ENCODE measurements at places on chromosomes 16 and 17.

- DNase-seq: no peak
Measured at GRCh38 chr17:82838386-82839063, 1.3 kb downstream of the ZNF750 start.

GRCh38 chr16:72300892-72301291, 128.9 kb upstream of the PMFBP1 start:
- DNase-seq: no peak

DNA sequence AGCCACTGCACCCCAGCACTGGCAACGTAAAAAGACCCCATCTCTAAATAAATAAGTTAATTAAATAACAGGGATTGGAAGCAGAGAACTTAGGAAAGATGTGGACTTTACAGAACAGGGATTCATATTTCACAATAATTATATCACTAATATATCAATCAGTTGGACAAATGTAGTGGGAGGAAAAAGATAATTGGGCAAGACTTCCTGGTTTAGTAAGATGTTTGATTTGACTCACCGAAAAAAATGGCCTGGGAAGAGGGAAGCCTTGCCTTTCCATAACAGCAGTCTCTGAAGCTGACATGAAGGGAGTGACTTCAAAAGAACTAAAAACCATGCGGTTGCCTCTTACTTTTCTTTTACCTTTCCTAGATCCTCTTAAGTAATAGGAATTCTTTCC, 15.2 kb upstream of the C17orf78 start:
- DNase-seq: no peak

DNA sequence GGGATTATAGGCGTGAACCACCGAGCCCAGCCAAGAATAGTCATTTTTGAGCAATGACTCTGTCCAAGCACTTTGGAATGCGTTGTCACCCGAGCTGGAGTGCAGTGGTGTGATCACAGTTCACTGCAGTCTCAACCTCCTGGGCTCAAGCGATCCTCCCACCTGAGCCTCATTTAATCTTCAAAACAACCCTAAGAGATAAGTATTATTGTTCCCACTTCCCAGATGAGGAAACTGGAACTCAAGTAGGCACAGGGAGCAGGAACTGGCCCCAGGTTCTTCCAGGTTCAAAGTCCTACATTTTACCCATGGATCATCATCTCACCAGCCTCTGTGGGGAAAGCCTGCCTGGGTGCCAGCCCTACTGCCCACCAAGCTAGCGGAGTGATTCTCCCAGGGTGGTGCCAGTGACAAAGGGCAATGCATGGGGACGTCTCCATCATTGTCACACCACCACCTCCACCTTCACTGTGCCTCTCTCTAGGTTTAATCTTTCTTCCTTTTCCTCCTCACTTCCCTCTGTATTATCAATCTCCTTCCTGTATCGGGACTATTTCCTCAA, 11.3 kb upstream of the RNF157 start:
- no peak for DNase-seq

- DNase-seq: peak; percentile 31
Measured at GRCh38 chr17:78144147-78144719, 2.0 kb upstream of the C17orf99 start.

GRCh38 chr16:9687737-9688319, 494.4 kb downstream of the GRIN2A start:
- no peak for DNase-seq

DNA sequence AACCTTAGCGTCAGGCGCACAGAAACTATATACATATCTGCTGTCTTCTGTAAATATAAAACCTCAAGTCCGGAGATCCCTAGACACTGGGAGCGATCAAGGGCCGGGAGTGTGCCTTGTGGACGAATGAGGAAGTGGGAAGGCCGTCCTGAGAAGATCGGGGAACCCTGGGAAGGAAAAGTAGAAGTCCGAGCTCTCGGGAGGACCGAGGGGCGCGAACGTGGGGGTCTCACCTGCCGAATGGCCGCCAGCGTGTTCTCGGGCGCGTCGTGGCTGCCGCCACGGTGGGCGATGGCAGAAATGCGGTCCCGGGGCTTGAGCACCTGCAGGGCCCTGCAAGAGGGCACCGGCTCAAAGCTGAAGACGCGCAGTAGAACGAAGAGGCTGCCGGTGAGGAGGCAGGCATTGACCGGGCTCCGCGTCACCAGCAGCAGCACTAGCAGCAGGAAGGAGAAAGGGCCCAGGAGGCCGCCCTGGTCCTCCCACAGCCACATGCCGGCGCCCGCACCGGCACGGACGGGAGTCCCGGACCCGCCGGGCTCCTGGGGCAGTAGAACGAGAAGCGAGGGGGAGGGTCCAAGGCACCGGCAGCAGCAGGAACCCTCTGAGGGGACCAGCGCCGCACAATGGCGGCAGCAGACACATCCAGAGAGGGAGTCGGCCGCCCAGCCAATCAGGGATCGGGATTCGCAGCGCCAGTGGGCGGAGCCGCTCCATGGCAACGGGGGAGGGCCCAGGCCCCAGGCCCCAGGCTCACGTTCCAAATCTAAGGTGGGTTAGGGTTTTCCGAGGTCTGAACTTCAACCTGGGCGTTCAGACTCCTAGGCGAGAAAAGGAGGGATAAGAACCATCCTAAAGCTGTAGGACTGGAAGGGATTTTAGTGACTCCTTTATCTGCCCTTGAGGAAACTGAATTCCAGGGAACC, at the start of gene GDE1:
Gene GDE1, minus strand, starts transcription at position 628 of the 926 bp plus-strand sequence. Its CDS starts 134 bp downstream, at position 494.
- peak; percentile 77 for DNase-seq

GRCh38 chr17:63840591-63841349, 1.7 kb downstream of the SMARCD2 start:
- DNase-seq: no peak

DNA sequence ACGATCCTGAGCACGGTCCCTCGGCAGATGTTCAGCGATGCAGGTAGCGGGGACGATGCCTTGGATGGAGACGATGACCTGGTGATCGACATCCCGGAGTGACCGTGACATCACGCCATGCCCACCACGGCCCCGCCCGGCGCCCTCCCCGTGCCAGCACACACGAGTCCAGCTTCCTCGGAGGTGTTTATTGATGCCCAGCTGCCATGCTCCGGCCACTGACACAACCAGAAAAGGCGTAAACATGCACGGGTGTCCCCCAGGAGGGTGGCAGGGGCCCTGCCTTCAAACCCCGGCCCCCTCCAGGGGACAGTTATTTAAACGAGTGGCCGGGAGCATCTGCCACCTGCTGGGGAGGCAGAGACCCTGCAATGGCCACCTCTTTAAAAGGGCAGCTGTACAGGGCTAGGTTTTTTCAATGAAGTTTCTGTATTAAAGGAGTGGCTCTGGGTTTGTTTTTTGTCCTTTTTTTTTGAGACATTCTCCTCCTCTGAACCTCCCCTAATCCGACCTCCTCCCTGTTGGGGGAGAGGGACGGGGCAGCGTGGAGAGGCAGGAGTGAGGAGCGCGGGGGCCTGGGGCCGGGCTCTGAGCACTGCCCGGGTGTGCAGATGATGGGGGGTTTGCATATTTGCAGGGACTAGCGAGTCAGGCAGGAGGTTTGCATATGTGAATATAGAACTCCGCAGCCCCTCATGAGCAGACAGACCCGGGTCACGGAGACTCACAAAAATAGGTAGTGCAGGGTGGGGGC, 5.3 kb downstream of the DOC2A start:
- no peak for DNase-seq

DNA sequence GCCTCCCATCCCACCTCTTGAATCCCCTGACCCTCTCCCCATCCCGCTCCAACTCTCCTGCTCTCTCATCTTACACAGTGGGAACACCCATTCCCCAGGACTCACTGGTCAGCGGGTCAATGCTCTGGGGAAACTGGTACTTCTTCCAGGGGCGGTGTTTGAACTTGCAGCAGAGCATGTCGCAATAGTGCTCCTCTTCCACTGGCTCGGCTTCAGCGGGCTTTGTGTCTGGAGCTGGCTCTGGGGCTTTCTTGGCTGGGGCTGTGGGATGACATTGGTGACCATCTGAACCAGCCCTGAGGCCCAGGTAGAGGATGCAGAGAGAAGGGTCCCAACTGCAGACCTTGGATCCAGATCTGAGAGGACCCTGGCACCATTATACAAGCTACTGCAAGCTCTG, 51.9 kb downstream of the CNGB1 start:
- DNase-seq: no peak

DNA sequence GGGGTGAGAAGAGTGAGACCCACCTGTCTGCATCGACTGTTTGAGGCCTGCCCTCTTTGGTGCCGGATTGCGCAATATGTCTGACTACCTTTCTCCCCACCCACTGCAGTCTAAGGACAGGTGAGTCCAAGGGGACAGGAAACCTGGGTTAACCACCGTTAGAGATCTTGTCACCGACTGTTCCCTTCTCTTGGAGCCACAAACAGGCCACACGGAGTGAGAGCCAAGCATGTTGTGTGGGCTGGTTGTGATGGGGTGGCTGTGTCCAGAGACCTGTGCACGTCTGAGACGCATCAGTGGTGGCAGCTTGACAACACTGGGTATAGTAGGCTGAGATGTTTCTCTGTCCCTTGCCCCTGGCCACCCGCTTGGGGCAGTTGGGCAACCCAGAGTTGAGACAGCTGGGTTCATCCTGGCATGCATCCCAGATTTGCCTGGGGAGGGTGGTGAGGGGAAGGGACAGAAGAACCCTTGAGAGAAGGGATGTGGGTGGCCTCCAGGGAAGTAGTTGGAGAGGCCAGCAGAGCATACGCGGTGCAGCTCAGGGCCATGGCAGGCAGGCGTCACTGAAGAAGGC, 21.4 kb downstream of the MPRIP start:
- DNase-seq: no peak

GRCh38 chr17:19321481-19322128, 40.9 kb downstream of the B9D1 start:
- no peak for DNase-seq

DNA sequence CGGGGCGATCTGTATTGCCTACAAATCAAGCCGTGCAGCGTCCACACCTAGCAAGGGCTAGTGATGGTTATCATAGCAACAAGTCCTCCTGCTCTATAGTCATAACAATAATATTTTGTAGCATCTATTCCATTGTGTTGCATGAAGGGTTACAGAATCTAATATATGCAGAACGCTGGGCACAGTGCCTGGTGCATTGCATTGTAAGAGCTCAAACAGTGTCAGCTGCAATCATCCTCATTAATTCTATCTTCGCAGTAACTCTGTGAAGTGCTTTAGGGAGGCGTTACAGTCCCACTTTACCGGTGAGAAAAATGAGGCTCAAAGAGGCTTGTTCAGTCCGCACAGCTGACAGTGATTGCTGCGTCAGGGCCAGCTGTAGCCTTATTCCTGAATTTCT, 149.4 kb downstream of the RBFOX1 start:
- no peak for DNase-seq

GRCh38 chr17:76054112-76054476, 18.2 kb downstream of the SRP68 start:
- no peak for DNase-seq

- DNase-seq: no peak
Measured at GRCh38 chr16:17311333-17312093, 159.2 kb downstream of the XYLT1 start.

- DNase-seq: no peak
Measured at GRCh38 chr17:18224053-18224386, 1.4 kb upstream of the LLGL1 start.

DNA sequence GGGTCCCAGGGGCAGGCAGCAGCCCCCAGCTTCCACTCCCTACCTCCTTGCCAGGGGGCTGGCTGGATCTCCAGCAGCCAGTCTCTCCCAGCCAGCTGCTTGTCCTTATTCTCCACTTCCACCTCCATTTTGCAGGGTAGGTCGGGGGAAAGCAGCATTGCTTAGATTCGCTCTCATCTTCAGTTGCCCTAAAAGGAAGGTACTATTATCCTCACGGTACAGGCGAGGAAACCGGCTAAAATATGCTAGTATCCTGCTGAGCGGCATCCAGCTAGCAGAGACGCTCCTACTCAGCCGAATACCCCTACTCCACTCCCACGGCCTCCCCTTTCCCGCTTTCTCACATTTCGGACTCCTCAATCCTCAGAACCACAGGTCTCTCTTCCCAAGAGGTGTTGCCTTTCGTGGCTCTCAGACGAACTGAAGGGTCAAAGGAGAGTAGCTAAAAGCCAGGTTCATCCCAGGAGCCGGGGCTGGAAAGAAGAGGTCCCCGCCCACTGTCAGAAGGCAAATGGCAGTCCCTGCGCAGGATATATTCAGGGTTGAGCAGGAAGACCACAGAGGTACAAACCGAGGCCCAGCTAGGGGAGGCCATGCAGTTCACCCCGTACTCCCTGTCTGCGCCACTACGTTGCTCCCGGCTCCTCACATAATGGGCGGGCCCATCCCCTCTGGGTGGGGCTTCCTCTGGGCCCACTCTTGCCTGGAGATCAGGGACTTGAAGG, 1.7 kb upstream of the RAB11FIP4 start:
- no peak for DNase-seq

- DNase-seq: no peak
Measured at GRCh38 chr16:51407921-51408320, 256.9 kb upstream of the SALL1 start.

- no peak for DNase-seq
Measured at GRCh38 chr17:76695059-76695831, 15.5 kb downstream of the MXRA7 start.

- no peak for DNase-seq
Measured at GRCh38 chr17:2107506-2107905, 52.6 kb downstream of the HIC1 start.

DNA sequence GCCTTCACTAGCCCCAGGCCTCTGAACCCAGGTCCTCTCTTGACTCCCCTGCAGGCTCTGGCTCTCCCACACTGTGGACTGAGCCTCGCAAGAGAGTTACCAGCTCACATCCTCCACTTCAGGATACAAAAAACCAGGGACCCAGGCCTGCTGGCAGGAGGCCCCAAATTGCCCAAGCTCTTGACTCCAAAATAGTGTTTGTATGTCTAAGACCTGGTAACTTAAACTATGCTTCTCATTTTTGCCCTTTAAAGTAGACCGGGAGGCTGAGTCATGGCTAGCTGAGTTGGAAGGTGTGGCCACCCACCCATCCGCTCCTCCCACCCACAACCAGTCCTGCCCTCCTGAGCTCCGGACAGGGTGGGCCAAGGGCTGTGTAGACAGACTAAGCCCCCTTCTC, 250.0 kb downstream of the SOX9 start:
- no peak for DNase-seq

- DNase-seq: no peak
Measured at GRCh38 chr16:76879420-76879819, 311.6 kb upstream of the MON1B start.

DNA sequence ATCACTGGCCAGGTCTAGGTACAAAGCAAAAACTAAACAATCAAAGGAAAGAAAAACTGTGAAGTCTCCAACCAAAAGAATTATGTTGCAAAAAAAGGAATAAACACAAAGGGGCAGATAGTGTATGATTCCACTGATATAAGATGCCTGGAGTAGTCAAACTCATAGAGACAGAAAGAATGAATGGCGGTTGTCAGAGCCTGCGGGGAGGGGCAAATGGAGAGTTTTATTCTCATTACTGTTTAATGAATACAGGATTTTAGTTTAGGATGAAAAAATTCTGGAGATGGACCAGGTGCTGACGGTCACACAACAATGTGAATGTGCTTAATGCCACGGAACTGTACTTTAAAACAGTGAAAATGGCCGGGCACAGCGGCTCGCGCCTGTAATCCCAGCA, 20.7 kb downstream of the STAT5B start:
- DNase-seq: no peak

GRCh38 chr17:10360578-10360977, 12.2 kb downstream of the MYH13 start:
- no peak for DNase-seq
